Umbilical cord (tissue), 2 donors: ENCODE measurements at places on chromosomes 7 and 10. TPM values are rescaled to one million over a fixed set of nuclear protein-coding genes. Genes with fewer than 3 reads are reported as not detected.

The TMEM213 gene
- total RNA-seq, result 4.6 TPM

The FOXI2 gene
- total RNA-seq, result not detected

DNA sequence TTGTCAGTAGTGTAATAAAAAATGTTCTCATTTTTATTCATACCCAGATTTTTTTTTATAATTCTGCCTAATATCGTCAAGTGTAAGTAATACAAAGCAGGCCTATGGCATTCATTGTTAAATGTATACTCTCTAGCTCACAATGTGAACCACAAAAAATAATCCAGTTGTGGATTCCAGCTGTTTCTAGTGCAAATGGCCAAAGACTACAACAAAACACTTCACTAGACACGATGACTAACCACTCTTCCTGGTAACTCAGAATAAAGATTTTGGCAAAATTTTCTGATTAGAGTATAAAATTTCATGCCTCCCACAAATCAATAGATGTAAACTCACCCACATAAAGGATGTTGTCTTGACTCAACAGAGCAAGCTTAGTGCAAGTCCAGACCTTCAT, 396.6 kb downstream of the DGKB start:
- DNase-seq, result no peak

- no peak for DNase-seq
Measured at GRCh38 chr10:98511876-98512275, 65.1 kb upstream of the HPS1 start.

- DNase-seq, result no peak
Measured at GRCh38 chr10:24468281-24468751, 255.4 kb downstream of the ARHGAP21 start.

DNA sequence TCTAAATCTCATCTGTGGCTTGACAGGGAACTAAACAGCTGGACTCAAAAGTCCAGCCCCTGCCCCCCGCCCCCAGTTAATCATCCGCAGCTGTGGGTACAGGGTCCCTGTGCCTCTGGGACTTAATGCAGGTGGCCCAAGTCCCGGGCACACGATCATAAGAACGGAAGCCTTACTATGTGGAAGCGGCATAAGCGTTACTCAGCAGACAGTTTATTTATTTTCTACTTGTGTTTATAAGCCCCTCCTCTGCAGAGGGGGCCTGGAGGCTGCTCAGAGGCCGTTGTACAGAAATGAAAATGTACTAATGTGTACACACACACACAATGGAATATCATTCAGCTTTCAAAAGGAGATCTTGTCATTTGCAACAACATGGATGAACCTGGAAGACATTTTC, 158.0 kb upstream of the TNS3 start:
- no peak for DNase-seq
